ENCODE measurements at places on chromosomes 1 and 21. TPM values are rescaled to one million over a fixed set of nuclear protein-coding genes. Genes with fewer than 3 reads are reported as not detected.
A peak's percentile ranks its signal among the peaks of the same experiment; 100 is the strongest.

DDR2 gene
- total RNA-seq: 7.5 TPM

MSTO1 gene
- 26.2 TPM for total RNA-seq

LORICRIN gene
- total RNA-seq: not detected

F11R gene
- total RNA-seq: 10.9 TPM

FCRL4 gene
- not detected for total RNA-seq

NR5A2 gene
- 0.31 TPM for total RNA-seq

FAM167B gene
- 2.0 TPM for total RNA-seq

TEKT2 gene
- total RNA-seq: 9.2 TPM

DNA sequence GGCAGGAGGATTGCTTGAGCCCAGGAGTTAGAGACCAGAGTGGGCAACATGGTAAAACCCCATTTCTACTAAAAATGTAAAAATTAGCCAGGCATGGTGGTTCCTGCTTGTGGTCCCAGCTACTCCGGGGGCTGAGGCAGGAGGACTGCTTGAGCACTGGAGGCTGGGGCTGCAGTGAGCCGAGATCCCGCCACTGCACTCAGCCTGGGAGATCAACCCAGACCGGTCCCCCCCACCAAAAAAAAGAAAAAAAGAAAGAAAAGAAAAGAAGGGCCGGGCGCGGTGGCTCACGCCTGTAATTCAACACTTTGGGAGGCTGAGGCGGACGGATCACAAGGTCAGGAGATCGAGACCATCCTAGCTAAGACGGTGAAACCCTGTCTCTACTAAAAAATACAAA, 1.8 kb upstream of the GMEB1 start:
- DNase-seq: no peak

DNA sequence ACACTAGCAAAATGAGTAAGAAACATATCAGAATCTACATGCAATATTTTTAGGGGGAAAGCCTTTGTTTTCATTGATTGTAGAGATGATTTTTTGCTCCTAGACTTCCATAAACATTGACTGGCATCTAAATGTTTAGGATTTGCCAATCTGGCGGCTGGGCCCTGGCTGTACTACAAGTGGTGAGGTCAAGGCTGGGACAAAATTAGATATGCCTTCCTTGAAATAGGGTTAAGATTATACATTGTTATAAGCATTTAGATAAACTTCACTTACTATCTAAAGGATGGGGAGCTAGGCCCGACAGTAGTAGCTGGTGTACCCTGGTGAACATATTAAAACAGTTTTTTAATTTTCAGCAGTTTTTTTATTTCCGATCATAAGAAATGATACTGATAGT, 5.2 kb downstream of the NFIA start:
- DNase-seq: no peak

DNA sequence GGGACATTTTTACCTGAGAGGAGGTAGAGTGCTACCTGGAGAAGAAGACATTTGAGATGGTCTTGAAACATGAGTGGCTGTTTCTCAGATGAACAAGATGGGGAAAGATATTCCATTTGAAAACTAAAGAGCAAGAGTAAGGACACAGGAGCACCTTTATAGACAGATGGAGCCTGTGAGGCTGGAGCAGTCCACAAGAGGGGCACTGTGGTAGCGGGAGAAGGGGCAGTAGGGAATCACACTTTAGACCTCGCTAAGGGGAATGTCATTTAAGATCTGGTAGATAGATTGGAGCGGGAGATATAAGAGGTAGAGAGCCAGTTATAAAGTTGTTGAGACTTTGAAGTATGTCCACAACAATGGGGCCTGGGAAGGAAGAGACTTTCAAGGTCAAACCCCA, 23.4 kb downstream of the DYNLT5 start:
- DNase-seq: no peak

DNA sequence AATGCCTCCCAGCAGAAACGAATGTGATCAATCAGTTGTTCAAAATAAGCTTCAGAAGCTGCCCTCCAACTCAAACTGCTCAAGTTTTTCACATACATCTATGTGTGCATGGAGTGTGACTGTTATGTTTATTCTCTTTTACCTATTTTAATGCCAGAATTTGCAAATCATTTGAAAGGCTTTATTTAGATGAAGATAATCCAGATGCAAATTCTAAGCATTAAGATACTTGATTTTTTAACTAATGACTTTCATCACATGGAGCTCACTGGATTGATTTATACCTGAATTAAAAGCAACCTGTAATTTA, 69.5 kb downstream of the PLD5 start:
- DNase-seq: no peak

GRCh38 chr21:45054927-45055612, 19.3 kb upstream of the ADARB1 start:
- no peak for DNase-seq

DNA sequence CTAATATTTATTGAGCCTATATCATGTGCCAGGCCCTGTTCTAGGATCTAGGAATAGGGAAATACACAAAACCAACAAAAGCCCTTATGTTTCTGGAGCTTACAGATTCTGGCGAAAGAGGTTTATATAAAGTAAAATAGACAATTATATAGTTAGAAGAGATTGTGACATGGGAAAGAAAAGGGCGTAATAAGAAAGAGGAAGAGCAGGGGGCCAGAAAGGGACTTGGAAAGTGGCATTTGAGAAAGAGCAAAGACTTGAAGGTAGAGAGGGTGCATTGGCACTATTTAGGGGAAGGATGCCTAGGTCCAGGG, 322.5 kb upstream of the FAM78B start:
- DNase-seq: no peak

- peak; percentile 37 for DNase-seq
Measured at GRCh38 chr1:34684266-34684665, 70.6 kb upstream of the GJB5 start.

GRCh38 chr1:240031009-240031408, 60.7 kb upstream of the FMN2 start:
- no peak for DNase-seq

- DNase-seq: no peak
Measured at GRCh38 chr1:213564215-213564659, 423.5 kb upstream of the PROX1 start.

GRCh38 chr1:182862827-182863226, 23.7 kb downstream of the DHX9 start:
- DNase-seq: no peak

DNA sequence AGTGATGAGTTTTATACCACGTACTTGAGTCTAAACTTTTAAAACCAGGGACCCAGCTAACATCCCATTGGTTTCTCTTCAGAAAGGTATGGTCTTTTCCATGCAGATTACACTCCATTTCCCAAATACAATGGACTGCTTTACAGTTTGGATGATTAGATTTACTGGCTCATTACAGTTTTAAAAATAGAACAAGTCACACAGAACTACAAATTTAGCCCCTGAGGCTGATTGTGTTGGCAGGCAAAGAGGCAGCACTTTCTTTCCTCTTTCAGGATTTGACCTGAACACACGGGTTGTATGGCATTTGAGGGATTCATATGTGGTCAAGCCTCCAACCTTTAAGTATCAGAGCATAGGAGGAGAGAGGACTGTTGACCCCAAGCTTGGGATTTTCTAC, 21.8 kb upstream of the VTCN1 start:
- no peak for DNase-seq

DNA sequence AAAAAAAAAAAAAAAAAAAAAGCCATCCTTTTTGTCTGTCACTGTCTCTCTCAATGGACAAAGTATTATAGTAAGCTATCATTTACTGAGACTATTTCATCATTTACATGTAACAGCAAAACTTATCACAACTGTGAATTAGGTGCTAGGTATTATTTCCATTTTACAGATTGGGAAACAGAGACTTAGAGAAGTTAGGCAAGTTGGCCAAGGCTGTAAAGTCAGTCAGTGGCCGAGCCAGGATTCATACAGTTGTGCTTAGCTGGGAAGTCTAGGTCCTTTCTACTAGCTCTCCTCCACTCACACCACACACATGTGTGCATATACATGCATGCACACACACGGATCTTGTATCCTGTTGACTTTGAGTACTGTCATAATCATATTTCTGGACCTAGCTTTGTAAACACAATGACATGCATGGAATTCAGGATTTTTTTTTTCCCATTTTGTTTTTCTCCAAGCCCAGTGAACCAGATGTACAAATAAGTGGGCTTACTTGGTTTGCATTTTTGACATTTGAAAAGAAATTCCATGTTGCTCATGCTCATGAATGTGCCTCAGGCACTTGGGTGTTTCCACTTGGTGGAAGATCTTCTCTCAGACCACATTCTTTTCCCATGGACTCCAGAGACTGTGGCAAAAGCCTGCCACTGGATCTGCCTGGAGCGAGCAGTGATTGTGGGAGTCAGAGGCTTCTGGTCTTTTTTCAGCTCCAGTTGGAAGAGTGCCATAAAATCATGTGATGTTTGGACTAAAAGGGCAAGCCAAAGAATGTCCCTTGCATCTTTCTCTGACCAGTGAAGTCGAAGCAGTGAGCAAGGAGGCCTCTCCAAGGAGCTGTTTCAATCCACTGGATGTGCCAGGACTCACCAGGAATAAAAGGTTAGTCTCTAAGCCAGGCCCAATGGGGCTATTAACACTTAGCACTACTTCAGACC, 61.7 kb upstream of the DNAJC6 start:
- DNase-seq: no peak

GRCh38 chr1:161069731-161070270, at the start of gene ARHGAP30:
ARHGAP30 (minus strand) TSS chr1:161069891; CDS start chr1:161069624, 267 bp downstream.
- no peak for DNase-seq

DNA sequence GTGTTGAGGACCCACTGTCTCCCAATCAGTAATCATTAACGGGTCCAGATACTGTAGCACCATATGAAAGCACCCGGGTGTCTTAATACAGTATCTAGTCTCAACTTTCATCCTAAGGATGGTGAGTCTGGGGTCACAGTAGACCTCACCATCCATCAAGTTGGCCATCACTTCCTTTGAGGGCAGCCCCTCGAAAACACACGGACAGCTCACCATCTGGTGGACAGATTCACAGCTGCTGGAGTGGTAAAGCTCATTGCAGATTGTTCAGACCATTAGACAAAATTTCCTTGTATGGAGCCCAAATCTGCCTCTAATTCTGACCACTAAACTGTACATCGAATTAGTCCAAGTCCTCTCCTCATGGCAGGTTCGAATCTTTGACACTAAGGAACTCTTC, 123.1 kb downstream of the PGBD5 start:
- DNase-seq: no peak

GRCh38 chr1:201771466-201771865, 57.5 kb upstream of the IPO9 start:
- no peak for DNase-seq

GRCh38 chr1:163258181-163258580, 55.5 kb upstream of the RGS5 start:
- no peak for DNase-seq

Measured in occipital lobe (tissue), 3 donors.